ENCODE measurements at places on chromosomes 2 and 18.

DNA sequence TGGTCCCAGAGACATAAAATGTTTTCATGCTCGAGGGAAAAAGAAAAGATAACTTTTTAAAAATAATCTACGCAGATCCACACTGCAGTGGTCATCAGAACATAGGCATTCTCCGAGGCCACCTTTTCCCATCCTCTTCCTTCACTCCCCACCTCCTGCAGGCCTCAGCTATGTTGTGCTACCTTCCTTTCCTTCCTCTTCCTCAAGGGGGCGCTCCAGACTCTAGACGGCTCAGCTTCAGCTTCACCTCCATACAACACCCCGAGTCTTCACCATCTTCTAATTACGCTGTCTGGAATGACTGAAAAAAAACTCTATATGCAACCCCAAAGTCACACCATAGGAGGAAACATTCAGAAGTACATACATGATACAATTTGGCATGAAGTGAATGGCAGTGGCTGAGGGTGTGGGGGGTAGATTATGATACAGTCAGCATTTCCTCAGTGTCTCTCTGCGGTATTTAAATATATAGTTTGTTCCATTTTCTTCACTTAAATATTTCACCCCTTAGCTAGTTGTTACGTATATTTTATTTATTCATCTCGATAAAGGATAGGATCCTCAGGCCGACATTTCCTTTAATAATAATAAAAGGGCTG lies 583.6 kb downstream of the IRS1 start:
- no peak for DNase-seq

GRCh38 chr2:159249990-159250715 lies 36.4 kb downstream of the WDSUB1 start:
- DNase-seq, result no peak

GRCh38 chr2:26629346-26629630 lies 11.9 kb downstream of the CIB4 start:
- no peak for DNase-seq

- DNase-seq, result no peak
Observed at GRCh38 chr2:176076796-176077195, 7.0 kb downstream of the EVX2 start.

DNA sequence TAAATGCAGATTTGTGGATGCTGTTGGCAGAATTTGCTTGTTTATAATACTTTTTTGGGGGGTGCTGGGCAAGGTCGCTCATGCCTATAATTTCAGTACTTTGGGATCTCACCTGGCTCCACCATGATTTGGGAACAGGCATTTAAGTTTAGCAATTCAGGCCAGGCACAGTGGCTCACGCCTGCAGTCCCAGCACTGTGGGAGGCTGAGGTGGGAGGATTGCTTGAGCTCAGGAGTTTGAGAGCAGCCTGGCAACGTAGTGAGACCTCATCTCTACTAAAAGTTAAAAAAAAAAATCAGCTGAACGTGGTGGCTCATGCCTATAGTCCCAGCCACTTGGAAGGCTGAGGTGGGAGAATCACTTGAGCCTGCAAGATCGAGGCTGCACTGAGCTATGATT lies 20.7 kb downstream of the TANC1 start:
- no peak for DNase-seq

- DNase-seq, result no peak
Observed at GRCh38 chr2:3490191-3491170, 28.9 kb downstream of the ADI1 start.

GRCh38 chr2:232951891-232952290 lies 61.2 kb downstream of the NGEF start:
- no peak for DNase-seq

DNA sequence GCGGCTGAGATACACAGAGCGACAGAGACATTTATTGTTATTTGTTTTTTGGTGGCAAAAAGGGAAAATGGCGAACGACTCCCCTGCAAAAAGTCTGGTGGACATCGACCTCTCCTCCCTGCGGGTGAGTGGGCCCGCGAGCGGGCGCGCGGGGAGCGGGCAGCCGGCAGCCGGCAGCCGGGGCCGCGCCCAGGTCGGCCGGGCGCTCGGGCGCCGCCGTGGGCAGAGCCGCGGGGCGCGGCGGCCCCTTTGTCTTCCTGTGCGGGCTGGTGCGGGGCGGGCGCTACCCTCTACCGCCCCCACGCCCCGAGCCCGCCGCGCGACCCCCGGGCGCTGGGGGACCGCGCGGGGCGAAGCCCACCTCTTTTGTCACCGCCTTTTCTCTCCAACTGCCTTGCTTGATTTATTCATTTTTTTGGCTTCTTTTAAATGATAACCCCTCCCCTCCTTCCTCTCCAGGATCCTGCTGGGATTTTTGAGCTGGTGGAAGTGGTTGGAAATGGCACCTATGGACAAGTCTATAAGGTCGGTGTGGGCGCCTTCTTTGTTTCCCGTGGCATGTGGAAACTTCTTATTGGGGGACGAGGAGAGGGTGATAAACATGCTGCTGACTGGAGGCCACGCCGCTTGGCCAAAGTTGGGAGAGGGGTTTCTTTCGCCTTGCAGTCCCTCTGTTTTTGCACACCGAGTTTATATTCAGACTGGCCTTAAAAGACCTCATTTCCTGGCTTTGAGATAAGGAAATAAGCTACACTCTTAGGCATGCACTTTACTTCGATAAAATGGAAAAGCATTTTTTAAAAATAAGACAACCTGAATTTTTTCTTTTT lies 722 bp downstream of the MAP4K4 start:
- no peak for DNase-seq

DNA sequence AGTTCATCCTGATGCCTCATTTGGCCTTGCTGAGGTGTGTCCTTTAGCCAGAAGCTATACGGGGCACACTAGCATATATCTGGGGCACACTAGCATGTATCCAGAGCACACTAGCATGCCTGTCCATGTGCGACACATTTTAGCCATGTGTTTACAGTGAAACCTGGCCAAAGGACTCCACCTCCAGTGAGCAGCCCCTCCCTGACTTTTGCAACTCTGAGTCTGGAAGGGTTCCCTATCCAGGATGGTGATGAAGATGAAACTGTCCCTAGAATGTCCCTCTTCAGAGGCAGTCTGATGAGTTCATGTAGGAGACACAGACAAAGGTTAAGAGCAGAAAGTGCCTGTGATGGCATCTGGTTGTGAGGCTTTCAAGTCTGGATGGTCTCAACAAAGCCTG lies 61.4 kb upstream of the LGALSL start:
- no peak for DNase-seq

DNA sequence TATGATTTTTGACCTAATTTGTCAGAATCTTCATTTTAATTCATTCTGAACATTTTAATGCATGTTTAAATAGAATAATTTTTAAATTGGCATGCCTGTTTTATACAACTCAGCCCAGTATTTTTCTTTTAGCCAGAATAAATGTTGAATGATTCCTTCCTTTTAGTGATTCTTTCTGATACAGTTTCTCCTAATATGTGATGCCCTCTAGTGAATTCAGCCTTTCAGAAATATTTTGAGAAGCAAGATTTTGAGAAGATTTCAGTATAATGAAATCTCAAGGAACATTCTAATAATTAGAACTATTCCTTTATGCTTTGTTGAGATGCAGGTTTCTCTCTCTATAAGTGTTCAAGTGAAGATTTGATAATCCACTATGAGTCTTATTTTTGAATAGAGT lies 28.5 kb downstream of the LCLAT1 start:
- DNase-seq, result no peak

DNA sequence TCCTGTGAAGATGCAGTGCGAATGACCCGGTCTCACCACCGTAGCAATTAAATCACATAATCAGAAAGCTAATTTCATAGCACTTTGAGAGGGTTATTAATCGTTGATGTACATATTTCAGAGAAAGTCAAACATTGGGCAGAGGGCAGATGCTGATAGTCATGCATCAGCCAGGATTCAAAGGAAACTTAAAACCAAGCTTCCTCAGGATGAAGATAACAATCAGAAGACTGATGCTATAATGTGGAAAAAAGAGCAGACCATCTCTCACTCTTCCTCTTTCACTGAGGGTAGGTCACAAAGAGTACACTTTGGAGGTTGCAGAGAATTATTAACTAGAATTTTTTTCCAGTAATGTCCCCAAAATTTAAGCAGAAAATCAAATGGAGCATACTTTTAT lies 1027.7 kb upstream of the ZEB2 start:
- no peak for DNase-seq

DNA sequence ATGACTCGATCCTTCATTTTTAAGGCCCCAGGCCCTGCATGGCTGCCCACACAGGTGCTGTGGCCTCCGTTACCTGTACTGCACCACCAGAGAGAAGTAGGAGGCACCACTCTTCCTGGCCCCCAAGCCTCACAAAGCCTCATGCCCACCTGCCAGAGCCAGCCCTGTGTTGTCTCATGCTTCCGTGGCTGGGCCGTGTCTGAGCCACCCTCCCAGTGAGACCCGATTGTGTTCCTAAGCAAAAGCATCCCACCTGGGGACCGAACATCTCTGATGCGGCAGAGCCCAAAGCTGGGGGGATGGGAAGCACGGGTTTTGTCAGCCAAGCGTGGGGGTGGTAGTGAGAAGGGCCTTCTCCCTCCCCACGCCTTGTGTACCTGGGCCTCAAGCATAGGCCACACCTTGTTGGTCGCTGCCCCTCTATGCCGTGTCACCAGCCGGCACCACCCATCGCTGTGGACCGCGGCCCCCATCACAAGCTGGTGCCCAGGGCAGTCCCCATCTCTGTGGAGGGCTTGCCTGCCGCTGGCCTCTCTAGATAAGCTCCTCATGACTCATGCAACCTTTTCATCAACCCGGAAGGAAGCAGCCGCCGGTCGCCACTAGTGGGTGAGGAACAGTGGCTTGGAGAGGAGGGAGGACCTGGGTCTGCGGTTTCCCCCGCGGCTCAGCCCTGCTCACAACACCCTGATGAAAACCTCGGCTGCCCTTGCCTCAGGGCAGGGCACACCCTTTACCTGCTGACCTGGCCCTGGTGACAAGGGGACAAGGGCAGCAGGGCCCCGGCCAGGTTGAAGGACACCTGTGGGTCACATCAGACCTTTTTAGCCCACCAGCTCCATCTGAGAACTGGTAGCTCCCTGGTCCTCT lies 2.7 kb upstream of the RNPEPL1 start:
- DNase-seq, result no peak

GRCh38 chr2:216098421-216099334 lies 10.5 kb upstream of the XRCC5 start:
- DNase-seq, result no peak

DNA sequence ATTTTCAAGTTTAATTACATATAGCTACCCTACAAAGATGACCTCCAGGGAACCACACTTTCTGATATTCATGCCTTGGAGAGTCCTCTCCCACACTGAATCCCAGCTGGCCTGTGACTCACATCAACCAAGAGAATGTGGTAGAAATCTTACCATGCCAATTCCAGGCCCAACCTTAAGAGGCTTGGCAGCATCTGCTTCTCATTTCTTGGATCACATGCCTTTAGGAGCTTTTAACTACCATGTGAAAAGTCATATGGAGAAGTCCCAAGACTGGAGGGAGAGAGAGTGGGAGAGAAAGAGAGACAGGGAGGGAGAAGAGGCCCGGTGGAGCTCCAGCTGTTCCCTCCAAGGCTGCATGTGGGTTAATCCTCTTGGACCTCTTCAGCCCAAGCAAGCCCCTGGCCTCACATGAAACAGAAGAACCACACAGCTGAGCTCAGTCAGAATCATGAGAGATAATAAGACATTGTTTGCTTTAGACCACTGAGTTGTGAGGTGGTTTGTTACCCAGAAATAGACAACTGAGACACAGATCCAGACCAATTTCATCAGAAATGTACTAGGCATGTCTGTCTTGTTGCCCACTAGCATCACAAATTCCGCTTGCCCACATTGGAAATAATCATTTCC lies 190.7 kb downstream of the MTCL1 start:
- DNase-seq, result no peak

- DNase-seq, result peak; percentile 15
Observed at GRCh38 chr2:197184959-197185586, 125.5 kb downstream of the ANKRD44 start.

DNA sequence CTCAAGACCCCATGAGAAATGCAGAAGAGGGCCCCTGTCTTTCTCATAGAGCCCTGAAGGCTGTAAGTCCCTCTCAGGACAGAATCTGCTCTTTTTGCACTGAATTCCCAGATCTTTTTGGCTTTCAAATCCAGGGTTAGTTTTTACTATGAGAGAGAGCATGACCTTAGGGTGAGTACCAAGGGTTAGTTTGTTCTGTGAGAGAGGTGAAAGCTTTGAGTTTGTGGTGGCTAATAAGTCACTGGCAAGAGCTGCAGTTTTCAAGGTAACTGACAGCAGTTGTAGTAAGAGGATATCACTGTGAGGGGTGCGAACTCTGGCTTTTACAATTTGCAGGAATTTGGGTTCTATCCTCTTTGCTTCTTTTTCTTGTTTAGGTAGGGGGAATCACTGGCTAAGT lies 248.4 kb upstream of the KCNH7 start:
- DNase-seq, result no peak

- DNase-seq, result no peak
Observed at GRCh38 chr2:239089884-239090283, 242.0 kb downstream of the TWIST2 start.

- DNase-seq, result no peak
Observed at GRCh38 chr2:203804070-203804469, 63.5 kb upstream of the CTLA4 start.

GRCh38 chr2:137521653-137522619 lies 442.3 kb upstream of the HNMT start:
- no peak for DNase-seq

GRCh38 chr2:30987566-30987965 lies 150.7 kb downstream of the GALNT14 start:
- no peak for DNase-seq

DNA sequence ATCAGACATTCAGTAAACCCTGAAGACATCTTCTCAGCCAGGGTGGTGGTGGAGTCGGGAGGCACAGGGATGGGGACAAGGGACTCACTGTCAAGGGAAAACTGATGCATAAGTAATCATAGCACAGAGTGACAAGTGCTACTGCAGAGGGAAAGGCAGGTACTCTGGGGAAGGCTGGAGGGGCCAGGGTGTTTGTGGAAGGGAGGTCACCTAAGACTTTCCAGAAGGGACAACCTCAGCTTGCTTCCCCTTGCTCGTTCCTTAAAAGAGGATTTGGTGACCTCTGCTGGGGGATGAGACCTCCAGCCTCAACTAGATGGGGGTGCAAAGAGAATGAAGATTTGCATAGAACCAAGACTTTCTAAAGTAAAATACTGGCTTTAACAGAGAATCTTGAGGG lies 99.5 kb downstream of the SLC4A3 start:
- DNase-seq, result no peak

GRCh38 chr2:182868054-182868796 lies 1.8 kb upstream of the FRZB start:
- no peak for DNase-seq

GRCh38 chr2:74849228-74849892 lies 15.4 kb downstream of the HK2 start:
- DNase-seq, result no peak

DNA sequence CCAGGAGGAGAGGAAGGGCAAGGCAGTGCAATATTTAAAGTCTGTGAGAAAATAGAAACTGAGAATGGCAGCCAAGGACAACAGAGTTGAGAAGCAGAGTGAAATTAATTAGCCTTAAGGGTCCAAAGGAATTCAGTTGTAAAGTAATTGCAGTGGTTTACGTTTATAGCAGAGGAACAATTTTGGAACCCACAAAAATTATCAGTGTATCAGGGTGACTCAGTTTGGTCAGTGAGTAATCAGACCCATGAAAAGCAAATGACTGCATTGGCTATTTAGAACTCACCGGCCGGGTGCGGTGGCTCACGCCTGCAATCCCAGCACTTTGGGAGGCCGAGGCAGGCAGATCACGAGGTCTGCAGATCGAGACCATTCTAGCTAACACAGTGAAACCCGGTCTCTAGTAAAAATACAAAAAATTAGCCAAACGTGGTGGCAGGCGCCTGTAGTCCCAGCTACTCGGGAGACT lies 245.8 kb upstream of the SLC39A10 start:
- no peak for DNase-seq
